ENCODE measurements at places on chromosomes 7 and 10.

DNA sequence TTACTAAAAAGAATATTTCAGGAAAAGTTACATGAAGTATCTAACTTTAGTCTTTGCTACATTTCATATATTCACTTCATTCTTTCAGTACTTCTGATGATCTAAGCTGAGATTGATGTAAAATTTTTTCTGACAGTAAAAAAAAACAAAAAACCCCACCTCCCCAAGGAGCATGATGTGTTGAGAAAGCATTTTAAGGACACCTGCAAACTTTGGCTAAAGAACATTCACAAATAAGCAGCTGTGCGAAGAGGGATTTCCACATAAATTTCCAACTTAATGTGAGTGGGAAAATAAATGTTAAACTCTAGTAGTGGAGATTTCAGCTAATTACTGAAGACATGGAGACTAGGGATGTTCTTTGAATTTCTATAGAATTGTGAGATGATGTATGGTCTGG is 35.5 kb downstream of the DLD start:
- no peak for DNase-seq

- DNase-seq, result no peak
Observed at GRCh38 chr7:18126281-18126680, 98.6 kb upstream of the PRPS1L1 start.

- DNase-seq, result no peak
Observed at GRCh38 chr10:131979821-131980270, 1.9 kb downstream of the BNIP3 start.

- DNase-seq, result no peak
Observed at GRCh38 chr10:132095403-132096113, 29.8 kb downstream of the JAKMIP3 start.

- no peak for DNase-seq
Observed at GRCh38 chr7:2934211-2934731, 90.2 kb upstream of the GNA12 start.

- no peak for DNase-seq
Observed at GRCh38 chr10:107299606-107300005, 135.1 kb upstream of the SORCS1 start.

DNA sequence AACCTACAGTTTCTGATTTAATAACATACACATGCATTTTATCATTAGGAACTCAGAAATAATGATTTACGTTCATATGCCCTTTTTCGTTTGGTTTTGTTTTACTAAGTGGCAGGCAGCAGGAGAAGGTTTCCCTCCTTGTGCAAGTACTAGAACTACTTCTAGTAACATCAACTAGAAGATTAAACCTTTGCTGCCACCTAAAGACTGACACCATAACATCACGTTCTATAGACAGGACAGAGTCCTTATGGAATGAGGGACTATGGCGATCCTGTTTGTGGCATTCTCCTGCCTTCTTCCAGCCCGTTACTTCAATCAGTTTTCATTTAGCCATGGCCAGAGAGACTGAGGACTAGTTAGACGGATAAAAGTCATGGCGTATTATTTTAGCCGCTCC is 53.2 kb downstream of the GAD2 start:
- DNase-seq, result no peak

DNA sequence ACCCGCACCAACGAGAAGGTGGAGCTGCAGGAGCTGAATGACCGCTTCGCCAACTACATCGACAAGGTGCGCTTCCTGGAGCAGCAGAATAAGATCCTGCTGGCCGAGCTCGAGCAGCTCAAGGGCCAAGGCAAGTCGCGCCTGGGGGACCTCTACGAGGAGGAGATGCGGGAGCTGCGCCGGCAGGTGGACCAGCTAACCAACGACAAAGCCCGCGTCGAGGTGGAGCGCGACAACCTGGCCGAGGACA is 1.6 kb downstream of the VIM start:
- DNase-seq, result no peak

DNA sequence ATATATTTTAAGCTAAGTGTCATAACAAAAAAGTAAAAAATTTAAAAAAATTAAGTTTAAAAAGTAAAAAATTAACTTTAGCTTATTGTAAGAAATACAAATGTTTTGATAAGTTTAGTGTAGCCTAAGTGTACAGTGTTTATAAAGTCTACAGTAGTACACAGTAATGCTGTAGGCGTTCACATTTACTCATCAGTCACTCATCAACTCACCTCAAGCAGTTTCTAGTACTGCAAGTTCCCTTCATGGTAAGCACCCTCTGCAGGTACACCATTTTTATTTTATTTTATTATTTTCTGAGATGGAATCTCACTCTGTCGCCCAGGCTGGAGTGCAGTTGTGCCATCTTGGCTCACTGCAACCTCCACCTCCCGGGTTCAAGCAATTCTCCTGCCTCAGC is 316.0 kb downstream of the FGFR2 start:
- no peak for DNase-seq

GRCh38 chr7:74290981-74291441 is 1.8 kb downstream of the CLIP2 start:
- no peak for DNase-seq

DNA sequence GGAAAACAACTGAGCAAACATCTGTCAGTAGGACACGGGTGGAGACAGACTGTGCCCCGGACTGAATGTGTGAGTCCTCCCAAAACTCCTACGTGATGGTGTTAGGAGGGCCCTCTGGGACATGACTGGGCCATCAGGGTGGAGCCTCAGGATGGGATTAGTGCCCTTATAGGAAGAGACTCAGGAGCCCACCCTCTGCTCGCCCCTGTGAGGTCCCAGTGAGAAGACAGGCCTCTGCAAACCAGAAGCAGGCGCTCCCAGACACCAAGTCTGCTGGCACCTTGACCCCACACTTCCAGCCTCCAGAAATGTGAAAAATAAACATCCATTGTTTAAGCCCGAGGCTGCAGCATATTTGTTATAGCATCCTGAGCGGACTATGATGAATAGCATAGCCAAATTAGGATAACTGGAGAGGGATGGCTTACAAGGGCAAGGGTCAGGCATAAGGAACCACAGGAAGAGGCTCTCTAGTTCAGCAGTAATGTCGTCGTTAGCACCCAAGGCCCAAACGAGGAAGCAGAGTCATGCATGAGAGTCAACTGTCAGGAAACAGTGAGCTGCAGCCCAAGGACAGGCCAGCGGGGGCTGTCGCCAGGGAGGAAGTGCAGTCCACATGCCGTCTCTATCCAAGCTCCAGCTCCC is 50.6 kb downstream of the PTPRN2 start:
- DNase-seq, result no peak

All from progenitor cell of endocrine pancreas (in vitro differentiated cells).